ENCODE measurements at places on chromosomes 1 and 21.
A peak's percentile ranks its signal among the peaks of the same experiment; 100 is the strongest.

- DNase-seq, result no peak
These were observed 90.7 kb downstream of the RIPK4 start for GRCh38 chr21:41676198-41676597.

GRCh38 chr1:8467308-8467707, 149.4 kb downstream of the SLC45A1 start:
- DNase-seq, result no peak

DNA sequence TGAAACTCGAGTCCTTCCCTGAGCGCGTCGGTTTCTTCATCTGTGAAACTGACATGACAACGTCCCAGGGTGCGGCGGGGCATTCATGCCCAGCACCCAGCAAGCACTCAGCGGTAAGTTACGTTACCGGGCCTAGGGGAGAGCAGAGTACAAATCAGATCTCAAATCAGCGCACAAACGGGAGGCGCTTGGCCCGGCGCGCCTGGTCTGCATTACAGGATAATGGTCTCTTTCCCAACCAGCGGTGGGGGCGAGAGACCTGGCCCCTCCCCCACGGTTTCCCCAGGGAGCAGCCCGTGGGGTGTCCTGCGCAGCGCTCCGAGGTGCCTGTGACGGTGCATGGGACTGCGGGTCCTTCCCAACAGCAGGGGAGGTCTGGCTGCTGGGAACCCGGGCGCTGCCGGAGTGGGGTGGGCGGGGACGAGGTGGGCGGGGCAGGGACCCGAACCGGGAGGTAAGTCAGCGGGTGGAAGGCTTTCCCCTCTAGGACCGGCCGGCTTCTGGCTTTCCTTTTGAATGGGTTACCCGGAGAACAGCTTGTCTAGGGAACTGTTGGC, 1.0 kb downstream of the TMEM51 start:
- DNase-seq, result no peak

DNA sequence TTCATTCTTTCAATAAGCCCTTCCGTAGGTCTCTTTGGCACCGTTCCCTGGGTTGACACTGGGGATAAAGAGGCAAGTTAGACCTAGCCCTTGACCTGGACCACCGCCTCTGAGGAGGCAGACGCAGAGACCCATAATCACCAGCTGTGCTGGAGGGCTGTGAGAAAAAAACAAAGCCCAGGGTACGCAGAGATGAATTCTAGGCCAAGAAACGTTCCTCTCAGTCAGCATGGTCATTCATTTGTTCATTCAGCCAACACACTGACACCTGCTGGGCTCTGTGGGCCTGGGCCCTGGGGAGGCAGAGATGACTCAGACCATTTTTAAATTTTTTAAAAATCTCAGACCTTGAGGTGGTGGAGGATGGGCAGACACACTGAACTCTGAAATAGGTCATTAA, 26.3 kb upstream of the TRABD2B start:
- no peak for DNase-seq

GRCh38 chr1:11804666-11805421, 920 bp downstream of the MTHFR start:
- DNase-seq, result no peak

DNA sequence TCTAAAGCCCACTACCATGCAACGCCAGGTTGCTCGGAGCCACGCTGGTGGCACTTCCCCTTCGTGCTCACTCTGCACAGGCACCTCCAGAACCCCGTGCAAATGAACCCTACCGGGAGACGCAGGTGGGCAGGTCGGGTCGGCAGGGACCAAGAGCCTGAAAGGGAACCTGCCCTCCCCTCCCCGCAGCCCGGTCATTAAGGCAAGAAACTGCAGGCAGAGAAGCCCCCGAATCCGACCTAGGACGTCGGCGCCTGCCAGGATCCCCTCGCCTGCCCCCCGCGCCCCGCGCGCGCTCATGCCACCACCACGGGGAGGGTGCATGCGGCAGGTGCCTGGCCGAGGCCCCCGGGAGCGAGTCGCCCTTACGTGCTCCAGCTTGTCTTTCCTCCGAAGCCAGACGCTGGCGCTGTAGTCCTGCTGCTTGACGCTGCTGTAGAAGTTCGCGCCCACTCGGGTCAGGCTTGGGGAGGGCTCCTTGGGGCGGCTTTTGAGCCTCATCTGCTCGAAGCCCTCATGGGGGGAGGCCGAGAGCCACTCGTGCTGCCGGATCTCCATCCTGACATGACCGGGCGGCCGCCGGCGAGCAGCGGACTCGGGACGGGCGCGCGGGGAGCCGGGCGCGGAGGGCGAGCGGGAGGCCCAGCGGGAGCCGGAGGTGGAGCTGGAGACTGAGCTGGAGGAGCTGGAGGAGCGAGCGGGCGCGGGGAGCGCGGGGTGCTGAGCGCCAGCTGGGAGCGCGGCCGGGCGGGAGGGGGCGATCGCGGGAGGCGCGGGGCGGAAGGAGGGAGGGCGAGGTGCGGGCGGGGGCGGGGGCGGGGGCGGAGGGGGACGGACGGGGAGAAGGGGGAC, 552 bp downstream of the PLD5 start:
- DNase-seq, result peak; percentile 70

DNA sequence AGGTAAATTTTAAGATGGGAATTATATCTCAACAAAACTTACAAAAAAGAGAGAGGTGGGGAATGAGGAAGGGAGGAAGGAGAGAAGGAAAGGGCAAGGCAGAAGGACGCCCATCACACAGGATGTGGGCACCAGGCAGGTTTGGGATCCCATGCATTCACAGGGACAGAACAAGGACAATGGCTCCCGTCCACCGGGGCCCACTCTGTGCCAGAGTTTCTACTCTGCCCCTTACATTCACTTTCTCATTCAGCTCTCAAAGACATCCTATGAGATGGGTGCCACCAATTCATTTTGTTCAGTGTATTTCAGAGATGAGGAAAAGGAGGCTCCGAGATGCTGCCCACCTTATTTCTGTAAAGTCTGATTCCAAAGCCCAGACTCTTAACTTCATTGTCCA, 7.4 kb downstream of the CLEC20A start:
- DNase-seq, result no peak

DNA sequence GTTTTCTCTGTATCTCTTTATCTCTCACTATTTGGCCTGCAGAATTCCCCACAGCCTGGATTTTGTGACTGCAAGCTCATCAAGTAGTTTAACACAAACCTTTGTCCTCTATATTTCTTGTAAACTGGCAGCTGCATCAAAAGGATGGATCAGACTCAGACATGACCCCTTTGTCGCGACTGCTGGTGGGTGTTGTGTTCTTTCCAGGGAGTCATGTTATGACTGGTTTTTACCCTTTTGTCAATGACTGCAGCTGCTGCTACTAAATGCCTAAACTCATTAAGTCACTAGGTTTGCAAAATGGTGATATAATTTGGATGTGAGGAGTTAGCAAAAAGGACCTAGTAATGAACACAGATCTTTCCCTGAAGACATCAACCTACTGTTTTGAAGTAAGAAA, 10.2 kb upstream of the TOMM20 start:
- DNase-seq, result no peak

DNA sequence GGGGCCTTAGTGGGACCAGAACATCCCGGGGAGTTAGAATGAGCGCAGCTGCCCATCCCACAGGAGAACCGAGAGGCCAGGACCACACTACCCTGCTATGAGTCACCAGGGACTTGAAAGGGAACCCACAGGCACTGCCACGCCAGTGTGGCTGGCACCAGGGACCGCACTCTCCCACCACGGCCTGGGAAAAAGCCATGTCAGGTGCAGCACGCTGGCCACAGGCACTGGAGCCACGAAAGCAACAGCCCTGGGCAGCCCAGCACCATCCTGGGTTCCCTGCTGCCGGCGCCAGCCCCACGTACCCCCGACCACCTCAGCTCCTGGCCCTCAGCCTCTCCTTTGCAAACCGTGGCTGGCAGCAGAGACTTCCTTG, 14.1 kb upstream of the TMEM240 start:
- DNase-seq, result no peak

DNA sequence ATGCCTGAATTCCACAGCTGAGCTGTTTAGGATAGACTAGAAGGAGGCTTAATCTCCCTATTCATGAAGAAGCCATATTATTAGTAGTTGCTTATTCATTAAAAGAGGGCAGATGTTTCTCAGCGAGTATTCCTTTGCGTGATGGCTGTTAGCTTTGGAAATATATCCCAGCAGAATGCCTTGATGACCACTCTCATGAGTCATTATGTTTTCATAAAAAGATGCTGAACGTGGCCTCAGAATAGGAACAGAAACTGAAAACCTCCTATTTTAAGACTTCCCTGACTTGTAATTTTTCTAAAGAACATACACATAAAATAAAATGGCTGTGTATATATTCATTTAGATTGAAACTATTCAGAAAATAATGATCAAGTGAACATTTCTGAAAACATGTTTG, 9.6 kb upstream of the PLA2G4A start:
- DNase-seq, result no peak

DNA sequence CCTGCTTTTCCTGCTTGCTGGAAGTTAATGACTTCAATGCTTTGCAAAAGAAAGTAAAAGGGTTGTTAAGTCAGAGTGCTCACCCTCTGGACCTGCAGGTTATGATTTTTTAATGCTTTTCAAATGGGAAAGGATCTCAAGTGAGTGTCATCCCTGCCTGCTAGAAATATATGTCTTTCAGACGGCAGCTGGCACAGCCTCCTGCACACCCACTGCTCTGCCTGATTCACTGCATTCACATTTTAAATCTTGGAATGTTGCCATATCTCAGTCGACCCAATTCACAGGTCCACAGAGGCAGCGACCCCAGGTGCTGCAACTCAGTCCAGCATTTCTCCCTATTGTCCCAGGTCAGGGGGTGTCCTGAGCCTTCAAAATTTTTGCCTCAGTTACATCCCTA, 10.7 kb downstream of the DUSP23 start:
- DNase-seq, result no peak

DNA sequence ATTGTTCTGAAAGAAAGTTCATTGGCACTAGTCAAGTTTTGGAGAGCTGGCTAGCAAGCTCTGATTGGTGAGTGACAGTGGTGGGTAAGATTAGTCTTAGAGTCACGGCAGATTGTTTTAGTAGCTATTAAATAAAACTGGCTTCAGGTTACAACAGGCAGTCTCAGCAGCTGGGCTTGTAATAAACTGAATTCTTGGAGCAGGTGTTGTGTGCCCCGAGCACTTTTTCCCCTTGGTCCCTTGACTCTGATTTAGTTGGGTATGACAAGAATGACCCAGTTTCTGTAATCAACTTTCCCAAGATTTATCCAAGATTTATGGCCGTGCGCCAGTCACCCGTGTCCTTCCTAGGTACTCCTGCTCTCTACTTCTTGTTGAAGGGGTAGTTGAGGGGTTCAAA, 40.2 kb downstream of the TBCE start:
- DNase-seq, result no peak

DNA sequence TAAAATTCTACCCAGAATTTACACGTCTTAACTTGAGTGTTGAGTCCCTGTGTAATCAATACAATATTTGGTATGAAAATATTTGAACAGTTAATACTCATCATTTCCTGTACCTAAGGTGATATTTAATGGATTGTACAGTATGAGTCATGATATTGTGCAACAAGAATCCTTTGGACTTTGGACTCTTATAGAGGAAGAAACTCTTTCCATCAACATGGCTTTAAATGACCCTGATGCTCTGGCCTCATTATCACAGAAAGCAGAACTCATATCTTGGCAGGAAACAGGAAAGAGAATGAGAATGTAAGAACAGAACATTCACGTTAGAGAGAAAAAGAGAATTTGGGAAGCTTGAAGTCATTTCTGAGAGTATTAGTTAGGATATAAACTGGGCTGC, 168.8 kb upstream of the B3GALT2 start:
- DNase-seq, result no peak

- DNase-seq, result no peak
These were observed 25.2 kb upstream of the AGO1 start for GRCh38 chr1:35857830-35858229.

DNA sequence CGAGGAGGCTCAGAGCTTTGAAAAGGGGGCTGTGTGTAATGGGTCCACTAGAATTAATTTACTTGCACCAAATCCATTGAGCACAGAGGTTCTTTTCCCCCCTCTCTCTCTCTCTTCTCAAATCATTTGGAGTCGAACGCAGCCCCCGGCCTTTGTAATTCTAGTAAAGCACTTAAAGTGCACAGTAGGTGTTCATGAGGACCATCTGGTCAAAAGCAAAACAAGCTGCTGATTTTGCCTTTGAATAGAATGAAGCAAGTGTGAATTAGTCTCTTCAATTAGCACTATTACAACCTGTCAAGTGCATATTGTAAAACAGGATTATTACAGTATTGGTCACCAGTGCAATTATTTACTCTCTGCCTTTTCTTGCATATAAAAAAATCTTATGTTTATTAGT, 259.9 kb downstream of the FAF1 start:
- DNase-seq, result no peak

DNA sequence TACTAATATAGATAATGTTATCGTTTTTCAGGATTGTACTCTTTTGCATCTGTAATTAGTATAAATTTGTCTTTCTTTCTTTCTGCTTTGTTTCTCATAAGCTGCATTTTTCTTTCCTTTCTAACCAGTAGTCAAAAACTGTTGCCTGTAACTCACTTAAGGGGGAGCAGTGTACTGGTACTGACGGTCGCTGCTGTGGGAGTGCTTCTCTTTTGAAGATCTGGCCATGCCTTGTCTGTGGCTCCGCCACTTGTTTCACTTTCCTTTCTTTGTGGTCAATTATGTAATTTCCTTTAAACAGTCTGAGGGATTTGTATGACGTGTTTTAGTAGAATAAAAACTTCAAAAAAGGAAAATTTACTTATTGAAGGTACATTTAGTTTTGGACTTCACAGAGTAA, 37.0 kb downstream of the MIA3 start:
- DNase-seq, result peak; percentile 46

- DNase-seq, result no peak
These were observed 10.3 kb upstream of the PRELP start for GRCh38 chr1:203465146-203465798.

DNA sequence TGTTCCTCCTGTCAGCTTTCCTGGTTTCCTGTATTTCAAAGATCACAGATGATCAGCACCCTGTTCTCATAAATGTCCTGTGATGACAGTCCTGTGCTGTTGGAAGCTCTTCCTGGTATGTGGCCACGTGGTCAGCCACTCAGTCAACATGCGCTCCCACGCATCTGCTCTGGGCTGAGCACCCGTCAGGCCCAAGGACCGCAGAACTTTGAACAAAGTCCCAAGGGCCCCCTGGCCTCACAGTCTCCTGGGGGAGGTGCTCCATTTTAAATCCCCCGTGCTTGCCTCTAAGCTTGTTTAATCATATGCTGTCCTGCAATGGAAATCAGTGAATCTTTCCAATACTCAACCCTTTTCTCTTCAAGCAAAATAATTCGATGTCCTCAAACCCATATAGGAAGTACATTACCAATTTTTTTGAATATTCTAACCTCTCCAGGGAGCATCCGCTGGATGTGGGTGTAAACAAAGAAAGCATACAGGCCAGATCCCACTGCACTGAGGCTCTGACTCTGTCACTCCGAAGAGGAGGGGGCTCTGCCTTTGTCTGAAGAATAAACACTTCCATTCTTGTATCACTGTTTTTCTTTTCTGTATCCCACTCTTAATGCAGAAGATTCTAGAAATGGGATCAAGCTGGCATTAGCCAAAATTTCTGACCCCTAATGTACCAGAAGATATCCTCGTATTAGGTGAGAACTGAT, 250.3 kb downstream of the SDCCAG8 start:
- DNase-seq, result peak; percentile 60

- no peak for DNase-seq
These were observed 13.9 kb upstream of the ATF3 start for GRCh38 chr1:212594640-212595039.

- DNase-seq, result no peak
These were observed 18.4 kb upstream of the COL6A1 start for GRCh38 chr21:45963232-45963570.

GRCh38 chr1:67564193-67564592, 120.8 kb upstream of the GADD45A start:
- DNase-seq, result no peak
